ENCODE measurements at places on chromosomes 3 and 15. TPM values are rescaled to one million over a fixed set of nuclear protein-coding genes. Genes with fewer than 3 reads are reported as not detected.

Gene RARB
- 63.0 TPM for total RNA-seq

Gene SPATA12
- total RNA-seq = 0.21 TPM

Gene PML
- 110 TPM for total RNA-seq

Gene RAD51
- 1.3 TPM for total RNA-seq

Gene PLCH1
- total RNA-seq = 0.40 TPM

Gene CMTM8
- 1.7 TPM for total RNA-seq

Gene GNAT1
- total RNA-seq = not detected

Gene GOLGA8Q
- not detected for total RNA-seq

Gene NME9
- total RNA-seq = not detected

Gene WDR72
- total RNA-seq = not detected

DNA sequence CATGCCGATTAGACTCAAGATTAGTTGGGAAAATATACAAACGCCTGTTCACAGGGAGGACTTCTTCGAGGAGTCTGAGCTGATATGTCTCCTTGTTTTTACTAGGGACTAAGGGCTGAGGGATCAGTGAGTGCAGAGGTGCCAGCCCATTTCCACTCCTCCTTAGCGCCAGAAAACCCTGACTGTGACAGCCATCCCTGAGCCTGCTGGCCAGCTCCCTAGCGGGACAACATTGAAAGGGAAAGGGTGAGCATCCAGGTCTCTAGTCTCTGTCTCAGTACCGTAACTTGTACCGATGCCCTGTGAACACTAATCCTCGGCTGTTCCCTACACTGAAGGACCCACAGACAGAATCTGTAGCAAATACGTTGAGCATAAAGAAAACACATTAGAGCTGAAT lies 243.4 kb downstream of the WNT5A start:
- no peak for DNase-seq

- no peak for DNase-seq
These were observed 58.9 kb upstream of the EPHA6 start for GRCh38 chr3:96755519-96755918.

GRCh38 chr15:25171856-25172687 lies 217.3 kb downstream of the SNRPN start:
- peak; percentile 6 for DNase-seq

GRCh38 chr3:182052332-182052731 lies 340.6 kb downstream of the SOX2 start:
- DNase-seq = no peak

DNA sequence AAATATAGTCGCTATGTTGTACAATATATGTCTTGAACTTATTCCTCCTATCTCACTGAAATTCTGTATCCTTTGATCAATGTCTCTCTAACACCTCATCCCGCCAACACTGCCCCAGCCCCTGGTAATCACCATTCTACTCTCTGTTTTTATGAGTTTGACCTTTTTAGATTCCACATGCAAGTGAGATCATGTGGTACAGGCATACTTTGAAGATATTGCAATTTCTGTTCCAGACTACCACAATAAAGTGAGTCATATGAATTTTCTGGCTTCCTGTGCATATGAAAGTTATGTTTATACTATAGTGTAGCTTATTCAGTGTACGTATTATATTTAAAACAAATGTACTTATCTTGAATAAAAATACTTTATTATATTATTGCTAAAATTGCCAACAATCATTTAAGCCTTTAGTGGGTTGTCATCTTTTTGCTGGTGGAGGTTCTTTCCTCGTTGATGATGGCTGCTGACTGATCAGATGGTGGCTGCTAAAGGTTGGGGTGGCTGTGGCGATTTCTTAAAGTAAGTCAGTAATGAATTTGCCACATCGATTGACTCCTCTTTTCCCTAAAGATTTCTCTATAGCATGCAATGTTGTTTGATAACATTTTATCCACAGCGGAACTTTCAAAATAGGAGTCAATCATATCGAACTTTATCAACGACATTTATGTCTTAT lies 257.2 kb downstream of the NFKBIZ start:
- no peak for DNase-seq

GRCh38 chr3:124295362-124295761 lies 303.4 kb upstream of the ROPN1 start:
- no peak for DNase-seq

GRCh38 chr3:4752201-4753072 lies 226.8 kb upstream of the BHLHE40 start:
- DNase-seq = no peak

- no peak for DNase-seq
These were observed 138.9 kb downstream of the TCF12 start for GRCh38 chr15:57057134-57057930.

GRCh38 chr15:55758580-55758986 lies 15.6 kb upstream of the PRTG start:
- no peak for DNase-seq

DNA sequence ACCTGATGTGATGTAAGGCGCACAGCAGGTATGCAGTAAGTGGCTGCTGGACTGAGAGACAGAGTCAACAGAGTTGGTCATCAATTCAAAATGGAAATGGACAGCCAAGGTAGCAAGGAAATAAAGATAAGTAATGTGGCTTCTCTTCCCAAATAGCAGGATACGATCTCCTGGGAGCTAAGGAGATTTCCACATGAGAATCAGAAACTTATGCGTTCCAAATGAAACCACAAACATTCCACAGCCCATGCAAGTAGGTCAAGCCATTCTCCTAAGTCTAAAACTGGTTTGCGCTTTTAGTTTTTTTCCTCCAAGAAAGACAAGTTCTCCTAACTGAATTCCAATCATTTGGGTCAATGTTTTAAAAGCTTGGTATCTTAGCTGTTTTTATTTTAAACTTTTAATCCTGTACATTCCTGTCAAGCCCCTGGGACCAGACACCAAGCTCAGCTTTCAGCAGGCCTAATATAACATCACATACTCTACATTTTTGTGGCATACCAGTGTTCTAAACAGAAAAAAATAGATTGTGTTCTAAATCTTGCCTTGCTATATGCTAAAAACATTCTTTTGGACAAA lies 73.7 kb upstream of the TSPAN3 start:
- DNase-seq = no peak

DNA sequence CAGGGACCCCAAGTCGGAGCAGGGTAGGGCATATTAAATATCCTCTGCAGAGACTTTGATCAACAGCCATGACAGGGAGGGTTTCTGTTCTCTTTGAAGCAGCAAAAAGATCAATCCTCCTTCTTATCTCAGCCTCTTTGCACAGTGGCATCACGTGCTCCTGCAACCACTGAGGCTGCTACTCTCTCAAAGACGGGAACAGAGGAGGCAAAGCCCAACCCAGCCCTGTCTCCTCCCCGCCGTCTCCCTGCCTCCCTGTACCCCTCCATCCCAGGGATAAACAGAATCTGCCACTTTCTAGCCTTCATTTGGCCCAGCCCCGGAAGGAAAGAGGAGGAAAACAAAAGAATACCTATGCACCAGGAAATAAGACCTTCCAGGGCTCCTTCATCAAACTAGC lies 7.5 kb upstream of the TBC1D21 start:
- no peak for DNase-seq

DNA sequence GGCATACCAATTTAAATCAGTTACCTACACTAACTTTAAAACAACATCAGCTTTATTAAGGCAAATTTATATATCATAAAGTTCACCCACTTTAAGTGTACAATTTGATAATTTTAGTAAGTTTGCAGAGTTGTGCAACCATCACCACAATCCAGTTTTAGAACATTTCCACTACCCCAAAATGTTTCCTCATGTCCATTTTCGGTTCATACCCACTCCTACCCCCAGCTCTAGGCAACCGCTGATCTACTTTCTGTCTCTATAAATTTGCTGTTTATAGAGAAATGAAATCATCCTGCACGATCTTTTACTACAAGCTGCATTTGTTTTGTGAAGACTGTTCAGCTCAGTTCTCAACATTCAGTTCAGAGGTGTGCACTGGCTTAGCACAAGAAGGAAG lies 31.5 kb upstream of the FAM81A start:
- DNase-seq = no peak

DNA sequence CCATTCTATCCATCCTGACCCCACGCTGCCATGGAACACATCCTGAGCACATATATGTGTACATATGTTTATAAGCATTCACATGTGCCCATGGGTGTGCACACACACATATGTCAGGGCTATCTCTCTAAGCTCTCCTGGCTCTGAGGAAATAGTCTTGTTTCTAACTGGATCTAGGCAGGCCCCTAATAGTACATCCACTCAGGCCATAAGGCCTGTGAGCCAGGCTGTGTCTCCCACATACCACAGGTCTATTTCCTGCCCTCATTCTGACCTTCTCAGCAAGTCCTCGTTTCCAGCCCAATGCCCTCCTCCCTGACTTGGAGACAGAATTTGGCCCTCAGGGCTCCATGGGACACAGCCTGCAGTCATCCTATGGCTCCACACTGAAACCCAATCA lies 284.8 kb upstream of the CTNNB1 start:
- no peak for DNase-seq

DNA sequence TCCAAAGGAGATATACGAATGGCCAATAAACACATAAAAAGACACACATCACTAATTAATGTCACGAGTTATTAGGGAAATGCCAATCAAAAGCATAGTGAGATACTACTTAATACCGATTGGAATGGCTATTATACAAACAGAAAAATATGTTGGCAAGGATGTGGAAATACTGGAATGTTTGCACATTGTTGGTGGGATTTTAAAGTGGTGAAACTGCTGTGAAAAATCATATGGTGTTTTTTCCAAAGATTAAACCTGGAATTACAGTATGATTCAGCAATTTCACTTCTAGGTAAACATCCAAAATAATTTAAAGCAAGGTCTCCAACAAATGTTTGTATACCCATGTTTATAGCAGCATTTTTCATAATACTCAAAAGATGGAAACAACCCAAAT lies 765.5 kb downstream of the VGLL3 start:
- no peak for DNase-seq

GRCh38 chr3:1275495-1275894 lies 182.7 kb downstream of the CNTN6 start:
- DNase-seq = no peak

- DNase-seq = no peak
These were observed 151.3 kb upstream of the LPP start for GRCh38 chr3:188002626-188003138.

DNA sequence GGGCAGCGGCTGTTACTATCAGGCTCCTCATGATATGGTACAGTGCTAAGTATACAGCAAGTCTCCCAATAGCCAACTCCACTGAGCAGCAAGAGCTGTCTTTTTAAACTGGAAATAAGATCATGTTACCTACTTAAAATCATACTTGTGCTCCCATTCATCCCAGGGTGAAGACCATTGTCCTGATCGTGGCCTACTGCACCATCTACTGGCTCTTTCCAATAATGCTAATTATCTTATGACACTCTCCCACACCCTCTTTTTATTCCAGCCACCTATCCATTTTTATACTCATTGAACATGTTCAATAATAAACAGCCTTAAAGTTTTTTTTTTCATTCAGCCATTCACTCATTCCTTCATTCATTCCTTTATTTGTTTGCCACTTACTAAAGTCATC lies 117.7 kb downstream of the GBE1 start:
- no peak for DNase-seq

GRCh38 chr3:99013077-99013476 lies 111.6 kb upstream of the DCBLD2 start:
- no peak for DNase-seq

DNA sequence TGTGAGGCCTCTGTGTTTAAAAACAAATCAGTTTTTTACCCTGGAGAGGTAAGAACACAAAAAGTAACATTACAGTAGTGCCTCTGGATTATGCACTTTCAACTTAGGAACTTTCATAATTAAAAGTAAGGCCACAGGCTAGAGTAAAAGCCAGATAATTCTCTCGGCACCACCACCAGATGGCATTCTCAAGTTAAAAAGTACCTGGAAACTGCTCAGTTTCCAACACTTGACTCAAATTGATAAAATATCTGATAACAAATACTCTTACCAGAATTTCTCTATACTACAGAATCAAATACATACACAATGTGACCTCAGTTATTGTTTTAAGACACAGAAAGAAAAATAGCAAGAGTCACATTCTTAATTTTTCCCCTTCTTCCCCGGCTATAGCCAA lies 19.9 kb downstream of the SPICE1 start:
- DNase-seq = no peak

GRCh38 chr3:197525706-197526105 lies 30.1 kb downstream of the BDH1 start:
- no peak for DNase-seq

- DNase-seq = no peak
These were observed 266.5 kb upstream of the LRTM1 start for GRCh38 chr3:55194376-55194775.

GRCh38 chr15:57731530-57732103 lies 25.1 kb downstream of the POLR2M start:
- DNase-seq = no peak

DNA sequence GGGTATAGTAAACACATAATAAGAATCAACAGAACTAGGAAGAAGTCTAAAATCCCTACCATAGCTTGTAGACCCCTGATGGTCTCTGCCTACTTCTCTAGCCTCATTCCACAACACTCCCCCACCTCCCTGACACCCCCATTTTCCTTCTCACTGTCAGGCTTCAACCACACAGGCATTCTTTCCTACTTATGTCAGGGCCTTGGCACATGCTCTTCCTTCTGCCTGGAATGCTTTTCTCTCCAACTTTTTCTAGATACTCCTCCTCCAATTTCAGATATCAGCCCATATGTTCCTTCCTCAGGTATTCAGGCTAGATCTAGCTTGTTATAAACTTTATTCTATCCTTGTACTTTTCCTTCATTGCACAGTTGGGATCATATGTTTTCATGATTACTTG lies 106.0 kb upstream of the MRPL3 start:
- no peak for DNase-seq

DNA sequence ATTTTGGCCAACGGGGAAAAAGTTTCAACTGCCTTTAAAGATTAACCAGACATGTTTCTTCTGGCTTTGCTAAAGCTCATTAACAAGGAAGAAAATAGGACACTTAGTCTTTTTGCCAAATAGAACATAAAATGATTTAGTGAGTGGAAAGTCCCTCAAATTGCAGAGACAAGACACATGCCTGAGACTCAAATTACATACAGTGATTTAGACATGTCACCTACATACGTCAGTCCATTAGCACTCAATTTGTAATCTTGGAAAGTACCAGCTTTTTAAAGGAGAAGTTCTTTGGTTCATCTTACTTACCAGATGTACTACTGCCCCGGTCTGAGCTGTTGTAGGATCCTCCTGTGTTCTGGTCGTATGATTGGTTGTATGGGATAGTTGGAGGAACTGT lies 1134.2 kb downstream of the ROBO1 start:
- no peak for DNase-seq

DNA sequence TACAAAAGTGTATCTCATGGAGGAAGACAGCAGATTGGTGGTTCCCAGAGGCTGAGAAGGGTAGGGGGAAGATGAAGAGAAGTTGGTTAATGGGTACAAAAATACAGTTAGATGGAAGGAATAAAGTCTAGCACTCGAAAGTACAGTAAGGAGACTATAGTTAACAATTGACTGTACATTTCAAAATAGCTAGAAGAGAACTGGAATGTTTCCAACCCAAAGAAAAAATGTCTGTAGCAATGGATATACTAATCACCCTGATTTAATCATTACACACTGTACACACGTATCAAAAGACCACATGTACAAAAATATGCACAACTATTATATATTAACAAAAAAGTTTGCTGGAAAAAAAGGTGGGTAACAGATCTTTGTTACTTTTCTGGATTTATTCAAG lies 57.3 kb downstream of the THRB start:
- DNase-seq = no peak

Data from uterus (tissue), 4 donors.